AG04450 (cell line): ENCODE measurements at places on chromosomes 16 and 17.

GRCh38 chr16:88408561-88409142 lies 25.9 kb downstream of the ZNF469 start:
- DNase-seq, result no peak

DNA sequence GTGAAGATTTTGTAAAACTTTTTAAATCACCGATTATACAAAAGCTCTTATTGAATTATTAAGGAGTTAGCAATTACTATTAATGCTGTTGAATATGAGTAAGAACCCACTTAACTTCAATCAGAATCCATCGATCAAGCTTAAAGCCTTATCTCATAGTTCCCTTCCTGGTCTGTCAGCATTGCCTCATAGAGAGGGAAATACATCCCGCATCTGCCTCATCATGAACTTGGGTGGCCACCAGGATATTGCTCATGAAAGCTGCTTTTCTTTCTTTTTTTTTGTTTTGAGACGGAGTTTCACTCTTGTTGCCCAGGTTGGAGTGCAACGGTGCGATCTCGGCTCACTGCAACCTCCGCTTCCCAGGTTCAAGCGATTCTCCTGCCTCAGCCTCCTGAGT lies 66.7 kb downstream of the PIGL start:
- DNase-seq, result no peak

DNA sequence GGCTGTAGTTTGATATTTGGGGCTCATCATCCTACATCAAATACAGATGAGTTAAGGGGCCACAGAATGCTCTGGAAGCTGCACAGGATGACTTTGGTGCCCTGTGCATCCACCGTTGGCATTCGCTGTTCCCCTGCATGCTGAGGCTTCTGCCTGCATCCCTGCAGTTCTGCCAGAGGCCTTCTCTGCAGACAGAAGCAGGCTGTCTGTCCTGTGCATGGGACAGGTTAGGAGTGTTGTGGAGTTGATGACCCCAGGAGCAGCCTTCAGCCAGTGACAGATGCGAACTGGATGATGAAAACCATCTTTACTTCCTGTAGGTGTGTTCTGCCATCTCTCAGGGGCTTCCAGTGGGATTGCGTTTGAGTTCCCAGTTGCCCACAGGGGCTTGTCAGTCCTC lies 13.6 kb upstream of the TNS4 start:
- DNase-seq, result no peak

GRCh38 chr16:76835779-76836300 lies 355.1 kb upstream of the MON1B start:
- DNase-seq, result no peak

- DNase-seq, result no peak
Observed at GRCh38 chr17:41595585-41595984, 8.9 kb upstream of the KRT14 start.

GRCh38 chr16:8887431-8887765 lies 5.2 kb downstream of the LITAFD start:
- no peak for DNase-seq

- no peak for DNase-seq
Observed at GRCh38 chr16:89183463-89183862, 11.9 kb downstream of the CDH15 start.

GRCh38 chr16:20415541-20415940 lies 6.2 kb downstream of the ACSM5 start:
- no peak for DNase-seq

DNA sequence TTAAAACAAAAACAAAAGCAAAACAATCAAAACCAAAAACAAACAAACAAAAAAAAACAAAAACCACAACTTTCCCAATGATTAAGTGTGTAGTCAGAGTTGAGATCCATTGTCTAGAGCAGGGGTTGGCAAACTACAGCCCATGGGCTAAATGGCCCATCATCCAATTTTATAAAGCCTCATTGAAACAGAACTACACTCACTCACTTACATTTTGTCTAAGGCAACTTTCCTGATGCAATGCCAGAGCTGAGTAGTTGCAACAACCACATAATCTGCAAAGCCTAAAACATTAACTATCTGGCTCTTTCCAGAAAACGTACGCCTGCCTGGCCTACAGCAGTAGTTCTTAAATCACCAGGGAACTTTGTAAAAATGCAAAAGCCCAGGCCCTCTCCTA lies 124.1 kb downstream of the SOX9 start:
- no peak for DNase-seq

DNA sequence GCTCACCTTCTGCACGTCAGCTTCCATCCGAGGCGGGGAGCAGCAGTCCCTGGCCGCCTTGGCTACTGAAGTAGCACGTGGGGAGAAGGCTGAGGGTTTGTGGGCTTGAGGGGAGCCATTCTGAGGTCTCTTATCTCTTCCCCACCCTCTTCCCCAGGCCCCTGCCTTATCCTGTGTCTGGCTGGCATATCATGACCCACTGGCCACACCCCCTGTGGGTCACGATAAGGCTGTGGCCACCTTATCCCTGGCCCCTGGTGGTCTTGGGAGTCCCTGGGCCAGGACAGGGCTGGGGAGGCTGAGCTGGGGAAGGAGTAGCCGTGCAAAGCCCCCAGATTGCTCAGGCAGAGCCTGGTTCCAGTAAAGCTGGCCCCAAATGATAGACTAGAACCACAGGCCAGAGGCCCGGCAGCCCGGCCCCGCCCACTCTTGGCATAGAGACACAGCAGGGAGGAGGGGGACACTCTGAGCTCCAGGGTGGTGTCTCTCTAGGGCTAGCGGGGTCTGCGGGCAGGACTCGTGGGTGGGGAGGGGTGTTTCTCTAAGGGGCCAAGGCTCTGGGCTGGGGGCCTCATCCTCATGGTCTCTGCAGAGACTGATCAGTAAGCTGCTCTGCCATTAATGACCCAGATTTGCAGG lies 7.6 kb downstream of the SPNS2 start:
- DNase-seq, result no peak

GRCh38 chr16:80719573-80719972 lies 84.8 kb downstream of the CDYL2 start:
- DNase-seq, result no peak

DNA sequence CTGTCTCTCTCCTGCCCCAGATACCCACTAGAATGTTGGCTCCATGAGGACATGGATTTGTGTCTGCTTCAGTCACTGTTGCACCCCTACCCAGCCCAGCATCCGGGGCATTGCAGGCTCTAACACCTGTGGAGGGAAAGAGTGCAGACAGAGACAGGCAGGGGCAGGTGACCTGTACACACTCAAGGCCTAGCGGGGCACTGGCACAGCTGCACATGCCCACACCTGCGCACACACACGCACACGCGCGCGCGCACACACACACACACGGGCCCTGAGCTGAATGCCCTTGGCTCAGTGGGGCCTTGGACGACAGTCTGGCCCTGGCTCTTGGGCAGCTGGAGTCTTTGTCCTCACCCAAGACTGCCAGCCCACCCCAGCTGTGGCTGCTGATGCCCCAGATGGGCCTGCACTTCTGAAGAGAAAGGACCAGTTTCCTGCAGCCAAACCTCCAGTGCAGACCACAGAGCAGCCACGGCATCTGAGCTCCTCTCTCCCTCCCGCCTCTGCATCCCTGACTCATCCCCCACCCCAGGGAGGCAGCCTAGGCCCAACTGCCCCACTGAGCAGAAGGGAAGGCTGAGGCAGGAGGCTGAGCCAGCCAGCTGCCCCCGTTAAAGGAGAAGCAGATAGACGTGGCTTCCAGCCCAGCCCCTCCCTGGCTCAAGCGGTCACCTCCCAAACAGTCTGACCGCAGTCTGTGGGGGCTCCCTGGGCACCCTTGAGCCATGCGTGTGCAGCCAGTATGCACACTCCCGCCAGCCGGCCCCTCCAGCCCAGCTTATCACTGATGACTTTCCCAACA lies 12.3 kb upstream of the RAI1 start:
- no peak for DNase-seq

DNA sequence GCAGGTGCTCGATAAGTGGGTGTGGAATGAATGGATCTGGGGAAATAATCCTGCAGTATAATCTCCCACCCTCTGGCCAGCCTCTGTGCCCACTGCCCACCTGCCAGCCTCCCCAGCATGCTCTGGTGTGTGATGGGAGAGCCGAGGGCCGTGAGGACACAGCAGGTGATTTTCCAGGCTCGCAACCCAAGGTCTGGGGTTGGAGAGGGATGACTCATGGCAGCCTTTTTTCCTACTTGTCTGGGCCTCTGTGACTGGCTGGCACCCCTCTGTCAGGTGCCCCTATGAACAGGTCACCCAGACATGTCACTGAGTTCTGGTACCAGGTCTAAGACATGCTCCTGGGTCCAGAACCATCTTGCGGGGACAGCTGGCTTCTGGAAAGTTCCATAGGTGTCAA lies 385.7 kb upstream of the TNRC6C start:
- no peak for DNase-seq

DNA sequence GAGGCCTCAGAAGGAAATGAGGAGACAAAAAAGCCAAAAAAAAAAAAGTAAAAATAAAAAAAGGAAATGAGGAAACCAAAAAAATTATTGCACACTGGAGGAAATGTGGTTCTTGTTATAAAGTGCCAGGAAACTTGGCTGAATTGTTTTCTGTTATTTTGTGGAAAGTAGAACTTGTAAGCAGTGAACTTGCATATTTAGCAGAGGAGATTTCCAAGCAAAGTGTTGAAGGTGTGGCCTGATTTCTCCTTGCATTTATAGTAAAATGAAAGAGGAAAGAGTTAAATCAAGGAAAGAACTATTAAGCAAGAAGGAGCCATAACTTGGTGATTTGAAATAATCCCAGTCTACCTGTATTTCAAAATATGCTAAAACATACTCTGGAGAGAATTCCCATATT lies 34.1 kb upstream of the CPPED1 start:
- no peak for DNase-seq

- peak; percentile 93 for DNase-seq
Observed at GRCh38 chr16:86577314-86577971, 906 bp upstream of the FOXL1 start.

- no peak for DNase-seq
Observed at GRCh38 chr16:15450624-15451023, 16.2 kb downstream of the BMERB1 start.

DNA sequence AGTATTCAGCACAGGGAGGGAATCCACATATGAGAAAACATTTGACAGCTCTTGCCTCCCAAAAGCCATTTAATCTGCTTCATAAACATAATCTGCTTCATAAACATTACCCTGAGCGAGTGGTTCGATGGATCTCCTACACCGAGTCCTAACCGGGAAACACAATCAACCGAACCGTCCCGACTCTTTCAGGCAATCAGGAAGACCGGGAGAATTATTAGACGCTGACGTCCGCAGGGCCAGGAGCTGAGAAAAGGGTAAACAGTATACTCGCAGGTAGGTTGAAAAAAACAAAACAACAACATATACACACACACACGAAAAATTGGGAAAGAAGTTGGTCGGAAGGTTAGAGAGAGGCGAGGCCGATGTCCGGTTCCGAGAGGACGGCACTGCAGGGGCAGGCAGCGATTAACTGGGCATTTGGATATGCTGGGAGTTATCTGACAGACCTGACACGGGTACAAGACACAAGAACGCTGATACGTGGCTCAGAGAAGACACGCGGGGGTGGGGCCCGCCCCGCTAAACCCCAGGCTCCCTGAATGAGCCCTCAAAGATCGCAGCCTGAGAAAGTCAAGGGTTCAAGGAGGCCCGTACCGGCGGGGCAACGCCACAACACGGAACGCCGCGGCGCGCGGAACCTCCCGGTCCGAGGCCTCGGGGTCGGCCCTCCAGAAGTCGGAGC lies 585 bp downstream of the AP1G1 start:
- no peak for DNase-seq

GRCh38 chr16:73915140-73915539 lies 381.5 kb upstream of the PSMD7 start:
- no peak for DNase-seq

GRCh38 chr17:74921026-74921681 lies 1.9 kb downstream of the USH1G start:
- DNase-seq, result no peak

DNA sequence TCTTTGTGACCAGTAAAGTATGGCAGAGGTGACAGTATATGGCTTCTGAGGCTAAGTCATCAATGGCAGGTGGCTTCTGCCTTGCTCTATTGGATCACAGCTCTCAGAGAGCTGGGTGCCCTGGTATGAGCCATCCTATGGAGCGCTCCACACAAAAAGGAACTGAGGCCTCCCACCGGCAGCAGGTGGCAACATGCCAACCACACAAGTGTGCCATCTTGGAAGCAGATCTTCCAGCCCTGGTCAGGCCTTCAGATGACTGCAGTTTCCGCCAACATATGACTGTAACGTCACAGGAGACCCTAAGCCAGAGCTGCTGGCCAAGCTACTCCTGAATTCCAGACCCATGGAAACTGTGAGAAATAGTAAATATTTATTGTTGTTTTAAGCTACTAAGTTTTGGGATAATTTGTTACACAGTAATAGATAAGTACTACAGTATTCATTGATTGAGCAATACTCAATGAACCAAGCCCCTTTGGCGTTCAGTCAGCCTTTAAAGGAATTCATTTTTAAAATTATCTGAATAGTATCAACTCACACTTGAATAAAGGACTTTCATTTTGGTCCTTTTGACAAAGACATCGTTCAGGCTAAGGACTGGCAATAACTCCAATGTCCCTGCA lies 69.4 kb upstream of the LHX1 start:
- no peak for DNase-seq

DNA sequence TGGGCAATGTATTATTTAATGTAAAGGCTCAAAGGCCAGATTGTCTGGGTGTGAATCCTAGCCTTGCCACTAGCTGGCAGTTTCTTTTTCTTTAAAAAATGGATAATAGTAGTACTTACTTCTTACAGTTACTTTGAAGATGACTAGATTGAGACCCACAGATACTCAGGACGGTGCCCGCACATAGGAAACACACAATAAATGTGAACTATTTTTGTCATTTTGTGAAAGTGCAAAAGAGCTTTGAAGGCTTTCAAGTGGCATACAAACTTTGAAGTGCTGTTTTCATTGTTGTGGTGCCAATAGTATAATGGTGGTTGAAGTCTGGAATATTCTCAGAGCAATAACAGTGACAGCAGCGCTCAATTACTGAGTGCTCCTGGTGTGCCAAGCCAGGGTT lies 63.6 kb downstream of the OTOA start:
- no peak for DNase-seq

DNA sequence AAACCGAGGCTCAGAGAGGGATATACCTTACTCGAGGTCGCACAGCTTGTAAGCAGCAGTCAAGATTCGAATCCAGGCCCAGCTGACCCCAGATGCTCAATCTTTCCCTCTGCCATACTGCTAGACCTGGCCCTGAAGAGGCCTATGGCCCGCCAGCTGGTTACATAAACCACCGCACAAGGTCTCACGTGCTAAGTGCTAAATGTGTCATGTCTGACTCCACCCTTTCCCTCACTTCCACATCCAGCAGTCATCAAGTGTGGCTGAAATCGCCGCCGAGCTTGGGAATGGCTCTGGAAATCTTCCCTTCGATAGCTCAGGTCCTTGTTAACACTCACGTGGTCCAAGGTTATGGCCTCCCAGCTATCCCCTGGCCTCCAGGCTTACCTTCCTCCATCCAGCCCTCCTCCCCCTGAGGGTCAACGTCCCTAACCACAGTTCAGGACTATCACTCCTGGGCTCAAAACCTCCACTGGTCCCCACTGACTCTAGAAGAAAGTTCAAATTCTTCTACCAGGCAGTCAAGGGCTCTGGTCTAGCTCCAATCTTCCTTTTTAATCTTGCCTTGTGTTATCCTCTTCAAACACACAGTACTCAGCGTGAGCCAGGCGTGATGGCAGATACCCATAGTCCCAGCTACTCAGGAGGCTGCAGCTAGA lies 3.5 kb downstream of the ZBTB4 start:
- DNase-seq, result no peak

- DNase-seq, result no peak
Observed at GRCh38 chr16:3189869-3190268, 1.9 kb downstream of the OR1F1 start.
